ENCODE measurements at places on chromosomes 6 and 20.
A peak's percentile ranks its signal among the peaks of the same experiment; 100 is the strongest.

GRCh38 chr20:49785852-49786175 lies 26.8 kb upstream of the SLC9A8 start:
- no peaks in the 10 kb centered on the region for H3K36me3 ChIP-seq
- H3K4me3 ChIP-seq, result no peak overlapping the region
- H3K27me3 ChIP-seq, result no peaks in the 10 kb centered on the region
- peak; percentile 65 for DNase-seq

DNA sequence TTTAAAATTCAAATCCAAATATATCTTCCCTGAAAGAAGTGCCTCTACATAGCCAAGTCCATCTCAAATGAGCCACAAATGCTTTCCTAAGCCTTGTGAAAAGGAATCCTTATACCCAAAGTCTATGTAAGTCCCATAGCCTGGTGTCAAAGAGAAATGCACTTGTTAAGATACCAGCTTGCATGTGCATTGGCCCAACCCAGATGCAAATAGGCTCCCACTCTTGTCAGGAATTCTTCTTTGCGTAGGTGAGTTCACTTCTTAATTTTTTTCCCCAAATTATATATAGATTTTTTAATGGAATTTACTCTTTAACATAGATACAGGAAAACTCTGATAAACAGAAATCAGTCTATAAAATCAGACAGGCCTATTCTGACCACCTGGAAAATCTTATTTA lies 105.6 kb downstream of the RALGAPA2 start:
- H3K36me3 ChIP-seq, result no peaks in the 10 kb centered on the region
- no peaks in the 10 kb centered on the region for H3K27me3 ChIP-seq
- H3K4me1 ChIP-seq, result no peaks in the 10 kb centered on the region
- no peak overlapping the region for H3K4me3 ChIP-seq

DNA sequence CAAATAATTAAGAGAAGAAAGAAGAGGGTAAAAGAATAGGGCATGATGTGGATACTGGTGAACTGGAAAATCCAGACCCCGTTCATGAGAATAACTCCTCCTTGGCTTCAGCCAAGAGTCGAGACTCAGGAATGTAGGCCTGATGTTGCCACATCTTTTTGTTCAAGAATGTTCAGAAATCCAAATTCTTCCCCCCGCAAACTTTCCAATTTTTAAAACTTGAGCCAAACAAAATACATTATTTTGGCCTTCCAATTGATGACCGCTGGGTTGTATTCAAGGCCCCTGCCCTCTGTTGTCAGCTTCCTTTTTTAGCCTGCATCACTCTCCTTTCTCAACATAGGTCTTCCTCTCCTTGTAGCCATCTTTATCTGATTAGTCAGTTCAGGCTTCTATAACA lies 106.1 kb downstream of the TNFAIP3 start:
- DNase-seq, result no peak
- H3K27ac ChIP-seq, result no peak overlapping the region
- H3K36me3 ChIP-seq, result no peaks in the 10 kb centered on the region
- peaks cover 7% of the 10 kb centered on the region for H3K4me1 ChIP-seq
- H3K4me3 ChIP-seq, result no peak overlapping the region
- H3K27me3 ChIP-seq, result no peaks in the 10 kb centered on the region

DNA sequence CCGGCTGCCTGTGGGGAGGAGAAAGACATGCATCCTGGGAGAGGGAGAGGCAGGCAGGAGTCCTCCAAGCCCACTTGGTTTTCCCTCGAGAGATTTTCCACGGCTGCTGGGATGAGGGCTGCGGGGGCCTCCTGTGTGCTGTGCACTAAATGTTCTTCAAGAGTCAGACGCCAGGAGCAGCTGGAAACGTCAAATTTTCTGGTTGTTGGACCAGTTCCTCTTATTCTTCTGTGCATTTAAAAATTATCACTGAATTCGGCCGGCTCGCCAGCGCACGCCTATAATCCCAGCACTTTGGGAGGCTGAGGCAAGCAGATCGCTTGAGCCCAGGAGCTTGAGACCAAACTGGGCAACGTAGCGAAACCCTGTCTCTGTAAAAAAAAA lies 32.8 kb upstream of the NTSR1 start:
- no peak for DNase-seq
- no peaks in the 10 kb centered on the region for H3K36me3 ChIP-seq
- no peaks in the 10 kb centered on the region for H3K4me1 ChIP-seq
- no peak overlapping the region for H3K4me3 ChIP-seq

DNA sequence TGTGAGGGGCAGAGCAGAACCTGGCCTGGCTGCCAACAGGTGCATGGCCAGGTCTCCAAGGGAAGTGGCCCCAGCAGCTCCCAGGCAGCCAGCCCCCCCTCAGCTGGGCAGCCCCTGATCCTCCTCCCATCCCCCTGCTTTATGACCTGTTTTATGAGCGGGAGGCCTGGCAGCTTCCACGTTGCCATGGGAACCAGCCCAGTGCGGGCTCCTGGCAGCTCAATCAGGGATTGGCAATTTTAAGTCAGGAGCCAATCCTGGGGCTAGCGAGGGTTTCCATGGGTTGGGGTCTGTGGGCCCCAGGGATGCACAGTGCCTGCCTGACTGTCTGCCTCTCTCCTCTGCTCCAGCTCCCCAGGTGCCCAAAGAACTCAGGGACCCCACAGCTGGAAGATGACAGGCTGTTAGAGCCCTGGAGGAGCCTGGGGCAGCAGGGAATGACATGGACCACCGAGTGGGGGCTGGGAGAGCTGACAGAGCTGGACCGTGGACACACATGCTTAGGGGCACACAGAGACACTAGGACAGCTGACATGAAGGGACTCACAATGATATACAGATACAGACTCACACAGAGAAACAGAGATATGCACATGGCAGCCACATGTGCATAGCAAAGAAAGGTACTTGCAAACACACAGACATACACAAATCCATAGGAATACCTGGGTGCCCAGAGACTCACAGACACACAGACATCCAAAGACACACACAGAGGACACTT lies 56.5 kb upstream of the SIRPA start:
- DNase-seq, result no peak
- no peak overlapping the region for H3K4me3 ChIP-seq
- H3K36me3 ChIP-seq, result no peaks in the 10 kb centered on the region
- no peaks in the 10 kb centered on the region for H3K27me3 ChIP-seq
- H3K4me1 ChIP-seq, result no peaks in the 10 kb centered on the region
- H3K27ac ChIP-seq, result no peak overlapping the region

- no peak overlapping the region for H3K27ac ChIP-seq
- H3K36me3 ChIP-seq, result no peaks in the 10 kb centered on the region
- H3K4me1 ChIP-seq, result no peaks in the 10 kb centered on the region
- H3K4me3 ChIP-seq, result no peak overlapping the region
- H3K27me3 ChIP-seq, result no peaks in the 10 kb centered on the region
- DNase-seq, result no peak
These were observed 97.1 kb upstream of the PLCB4 start for GRCh38 chr20:8971669-8972316.
